ENCODE measurements at places on chromosomes 6 and 20. TPM values are rescaled to one million over a fixed set of nuclear protein-coding genes. Genes with fewer than 3 reads are reported as not detected.

DNA sequence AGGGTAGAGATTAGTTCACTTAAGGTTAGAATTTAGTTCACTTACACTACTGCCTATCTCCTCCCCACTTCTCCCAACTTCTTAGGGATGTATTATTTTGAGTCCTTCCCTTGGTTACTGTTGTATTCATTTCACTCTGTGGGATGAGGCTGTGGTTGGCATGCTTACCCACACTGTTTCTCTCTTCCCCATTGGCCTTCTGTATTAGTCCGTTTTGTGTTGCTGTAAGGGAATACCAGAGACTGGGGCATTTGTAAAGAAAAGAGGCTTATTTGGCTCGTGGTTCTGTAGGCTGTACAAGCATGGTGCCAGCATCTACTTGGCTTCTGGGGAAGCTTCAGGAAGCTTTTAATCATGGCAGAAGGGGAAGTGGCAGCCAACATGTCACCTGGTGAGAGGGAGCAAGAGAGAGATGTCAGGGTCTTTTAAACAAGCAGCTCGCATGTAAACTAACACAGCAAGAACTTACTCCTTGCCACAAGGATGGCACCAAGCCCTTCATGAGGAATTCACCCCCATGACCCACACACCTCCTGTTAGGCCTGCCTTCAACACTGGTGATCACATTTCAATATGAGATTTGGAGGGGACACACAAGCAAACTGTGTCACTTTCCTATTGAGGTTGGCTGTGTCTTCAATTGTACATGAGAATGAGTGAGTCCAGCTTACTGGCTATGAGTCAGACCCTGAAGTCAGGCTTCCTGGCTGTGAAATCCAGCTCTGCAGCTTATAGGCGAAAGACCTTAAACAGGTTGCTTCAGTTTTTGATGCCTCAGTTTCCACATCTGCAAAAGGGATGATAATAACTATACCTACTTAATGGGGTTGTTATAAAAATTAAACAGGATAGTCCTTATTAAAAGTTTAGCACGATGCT lies 53.3 kb downstream of the SYNDIG1 start:
- no peak for DNase-seq

DNA sequence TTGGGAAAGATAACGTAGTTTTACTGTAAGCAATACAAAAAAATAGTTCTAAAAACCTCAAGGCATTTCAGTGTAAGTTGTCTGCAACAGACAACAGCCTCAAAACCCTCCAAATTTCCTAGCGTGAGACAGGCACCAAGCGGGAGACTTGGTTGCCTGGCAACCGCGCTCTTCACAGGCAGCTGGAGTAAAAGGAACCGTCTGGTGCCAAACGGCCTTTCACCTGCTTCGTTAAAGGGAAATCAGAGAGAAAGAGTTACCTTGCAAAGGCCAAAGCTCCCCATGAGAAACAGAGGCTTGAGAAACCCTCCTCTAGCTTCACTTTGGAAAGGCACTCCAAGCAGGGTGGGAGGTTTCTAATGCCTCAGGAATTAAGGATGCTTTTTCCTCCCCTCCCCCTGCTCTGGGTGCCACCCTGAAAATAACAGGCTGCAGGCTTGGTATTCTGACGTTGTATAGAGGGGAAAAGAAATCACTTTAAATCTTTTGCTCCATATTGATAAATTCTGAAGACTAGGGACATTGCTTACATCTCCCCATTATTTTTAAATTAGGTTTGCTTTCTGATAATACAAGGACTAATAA lies 129.7 kb upstream of the UFL1 start:
- DNase-seq, result no peak

- no peak for DNase-seq
Observed at GRCh38 chr20:57735831-57736737, 26.3 kb upstream of the PMEPA1 start.

DNA sequence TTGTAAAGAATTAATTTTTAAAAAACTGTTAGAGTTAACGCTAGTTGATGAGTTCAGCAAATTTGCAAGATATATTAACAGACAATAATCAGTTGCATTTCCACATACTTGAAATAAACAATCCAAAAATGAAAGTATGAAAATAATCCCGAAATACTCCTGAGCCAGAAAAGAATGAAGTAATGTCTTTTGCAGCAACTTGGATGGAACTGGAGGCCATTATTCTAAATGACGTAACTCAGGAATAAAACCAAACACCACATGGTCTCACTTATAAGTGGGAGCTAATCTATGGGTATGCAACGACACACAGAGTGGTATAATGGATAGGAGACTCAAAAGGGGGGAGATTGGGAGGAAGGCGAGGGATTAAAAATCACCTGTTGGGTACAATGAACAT lies 872.9 kb upstream of the GJE1 start:
- no peak for DNase-seq

DNA sequence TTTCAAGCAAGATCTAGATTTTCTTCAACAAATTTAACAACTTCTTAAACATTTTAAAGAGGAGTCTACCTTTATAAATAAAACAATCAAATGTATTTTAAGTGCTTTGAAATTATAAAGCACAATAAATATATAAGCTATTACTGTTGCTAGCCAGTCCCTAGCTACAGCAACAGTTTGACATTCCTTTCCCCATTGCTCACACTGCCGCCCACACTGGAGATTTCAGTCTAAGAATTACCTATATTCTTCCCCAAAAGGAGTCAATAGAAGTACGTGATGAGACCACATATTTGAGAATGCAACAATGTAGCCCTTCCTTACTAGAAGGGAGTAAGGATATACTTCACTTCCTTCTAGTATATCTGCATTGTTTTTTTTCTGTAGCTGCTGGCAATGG lies 65.3 kb upstream of the RNF146 start:
- DNase-seq, result no peak

- DNase-seq, result no peak
Observed at GRCh38 chr6:125498606-125499005, 196.8 kb upstream of the HDDC2 start.

DNA sequence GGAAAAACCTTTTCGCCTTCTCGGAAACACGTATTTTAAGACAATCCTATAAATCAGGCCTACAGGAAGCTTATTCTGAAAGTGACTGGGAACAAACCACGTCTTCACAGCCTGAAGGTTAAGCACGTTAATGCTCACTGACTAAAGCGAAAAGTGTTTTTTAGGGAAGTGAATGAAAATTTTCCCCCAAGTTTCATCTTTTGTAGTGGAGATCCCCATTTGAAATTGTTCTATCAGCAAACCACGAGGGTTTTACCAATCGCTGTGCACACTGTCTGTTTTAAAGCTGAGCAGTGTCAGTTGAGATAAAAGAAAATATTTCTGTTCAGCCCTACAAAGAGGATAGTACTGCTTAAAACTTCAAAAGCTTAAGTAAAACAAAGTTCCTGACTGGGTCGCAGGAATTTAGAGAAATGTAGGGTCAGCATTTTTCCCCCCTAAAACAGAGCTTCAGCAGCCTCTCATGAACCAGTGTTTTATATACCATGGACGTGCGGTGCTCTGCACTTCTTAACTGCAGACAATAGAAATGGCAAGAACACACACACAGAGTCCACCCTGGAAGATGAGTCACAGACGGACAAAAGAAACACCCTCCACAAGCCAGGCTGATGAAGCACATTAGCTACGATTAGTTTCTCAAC lies 34.9 kb downstream of the SLC22A23 start:
- no peak for DNase-seq

The PRL gene
- total RNA-seq, result not detected

The EDN3 gene
- 7.5 TPM for total RNA-seq

The RPS6KA2 gene
- total RNA-seq, result 14.5 TPM

The HTR1B gene
- not detected for total RNA-seq

Data from esophagus squamous epithelium (tissue), 5 donors.